NCI-H2029 (cell line): ENCODE measurements at places on chromosomes 1 and 21.

DNA sequence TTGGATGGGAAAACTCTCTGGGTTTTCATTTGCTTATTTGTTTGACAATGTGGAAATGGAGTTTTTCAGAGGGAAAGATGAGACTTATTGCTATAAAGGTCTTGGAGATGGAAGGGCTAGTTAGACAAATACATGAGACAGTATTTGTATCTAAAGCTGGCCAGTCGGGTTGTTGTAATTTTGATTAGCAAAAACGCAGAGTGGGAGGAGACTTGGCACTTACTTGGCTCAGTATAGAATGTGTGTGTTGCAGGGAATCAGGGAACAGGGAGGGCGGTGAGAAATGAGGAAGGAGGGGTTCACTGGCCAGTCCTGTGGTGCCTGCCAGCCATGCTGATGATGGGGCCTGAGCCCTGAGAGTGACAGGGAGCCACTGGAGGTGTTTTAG is 6.0 kb upstream of the FOXE3 start:
- DNase-seq: no peak

DNA sequence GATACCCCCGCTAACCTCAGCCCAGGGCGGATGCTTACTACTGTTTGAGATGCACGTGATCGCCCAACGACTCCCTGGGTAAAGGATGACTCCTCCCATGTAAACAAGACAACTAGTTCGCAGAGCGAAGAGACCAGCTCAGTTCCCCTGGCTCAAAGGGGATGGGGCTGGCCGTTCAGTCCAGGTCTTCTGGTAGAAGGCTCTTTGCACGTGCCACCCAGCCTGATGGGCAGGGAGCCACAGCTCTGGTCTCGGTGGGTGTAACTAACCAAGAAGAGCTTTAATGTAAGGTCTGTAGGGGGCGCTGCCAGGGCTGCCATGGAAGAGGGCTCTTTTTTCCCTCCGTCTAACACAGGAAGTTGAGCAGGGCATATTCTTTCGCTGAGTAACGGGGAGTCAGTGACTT is 49.4 kb upstream of the PARP1 start:
- DNase-seq: no peak

GRCh38 chr1:6131561-6131960 is 48.6 kb downstream of the CHD5 start:
- no peak for DNase-seq

DNA sequence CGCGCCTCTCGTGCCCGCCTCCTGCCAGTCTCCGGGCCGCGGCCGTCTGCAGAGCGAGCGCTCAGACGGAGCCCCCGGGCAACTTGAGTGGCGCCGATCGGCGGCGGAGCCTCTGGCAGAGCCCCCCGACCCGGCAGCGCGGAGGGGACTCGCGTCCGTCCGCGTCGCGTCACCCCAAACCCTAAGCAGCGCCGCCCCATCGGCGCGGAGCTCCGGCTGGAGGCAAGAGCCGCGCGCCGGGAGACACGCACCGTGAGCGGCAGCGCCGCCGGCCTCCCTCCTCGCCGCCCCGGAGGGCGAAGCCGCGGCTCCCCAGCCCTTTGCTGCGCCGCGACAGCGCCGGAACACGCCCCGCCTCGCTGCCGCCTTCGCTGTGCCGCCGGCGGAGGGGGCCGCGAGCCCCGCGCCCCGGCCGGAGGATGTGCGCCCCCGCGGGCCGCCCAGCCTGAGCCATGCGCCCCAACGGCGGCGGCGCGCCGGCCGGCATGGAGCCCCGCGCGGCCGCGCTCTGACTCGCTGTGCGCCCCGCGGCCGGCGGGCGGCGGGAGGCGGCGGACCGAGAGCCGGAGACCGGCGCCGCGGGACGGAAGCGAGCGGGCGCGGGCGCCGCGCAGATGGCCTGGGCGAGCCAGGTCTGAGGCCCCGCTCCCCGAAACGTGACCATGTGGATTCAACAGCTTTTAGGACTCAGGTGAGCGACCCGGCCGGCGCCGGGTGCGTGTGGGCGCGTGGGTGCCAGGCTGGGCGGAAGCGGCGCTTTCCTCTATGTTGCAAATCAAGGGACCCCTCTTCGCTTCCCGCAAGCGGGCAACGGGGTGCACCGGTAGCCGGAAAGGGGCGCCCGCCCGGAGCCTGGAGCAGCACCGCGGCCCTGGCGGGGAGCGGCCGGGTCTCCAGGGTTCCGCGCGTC is 610 bp downstream of the AJAP1 start:
- DNase-seq: no peak

GRCh38 chr1:11487196-11487751 is 8.3 kb downstream of the DISP3 start:
- DNase-seq: no peak
